ENCODE measurements at places on chromosomes 1 and 21.
A peak's percentile ranks its signal among the peaks of the same experiment; 100 is the strongest.

- no peak for DNase-seq
Observed at GRCh38 chr1:32998064-32998463, 33.5 kb upstream of the RNF19B start.

GRCh38 chr21:34196996-34197395 is 123.6 kb downstream of the MRPS6 start:
- DNase-seq = no peak

GRCh38 chr1:15410223-15410883 is 665 bp downstream of the EFHD2 start:
- DNase-seq = no peak

GRCh38 chr1:21139601-21140000 is 37.1 kb downstream of the EIF4G3 start:
- DNase-seq = no peak

DNA sequence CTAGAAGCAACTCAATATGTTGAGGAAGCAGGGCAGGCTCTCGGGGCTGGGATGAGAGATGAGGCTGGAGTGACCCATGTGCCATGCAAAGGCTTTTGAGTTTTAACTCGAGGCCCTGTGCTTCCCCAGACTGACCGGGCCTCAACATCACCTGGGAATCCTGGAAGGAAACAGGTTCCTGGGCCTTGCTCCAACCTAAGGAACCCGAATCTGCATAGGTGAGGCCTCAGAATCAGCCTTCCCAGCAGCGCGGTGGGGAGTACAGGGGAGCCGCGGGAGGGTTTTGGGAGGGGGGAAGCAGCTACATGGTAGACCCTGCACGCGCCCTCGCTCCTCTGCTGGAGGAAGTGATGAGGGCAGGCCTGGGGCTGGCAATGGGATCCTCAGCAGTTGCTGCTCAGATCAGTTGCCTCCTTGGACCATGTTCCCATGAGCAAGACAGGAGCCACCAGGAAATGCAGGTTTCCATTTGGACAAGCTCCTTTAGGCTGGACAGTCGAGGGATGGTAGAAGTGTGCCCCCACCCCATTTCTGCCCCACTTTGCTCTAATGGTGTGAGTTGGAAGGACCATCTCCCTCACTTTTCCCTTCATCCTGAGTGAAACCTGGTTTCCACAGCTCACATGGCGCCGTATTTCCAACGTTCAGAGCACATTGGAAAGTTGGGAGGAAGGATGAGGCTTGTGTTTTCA is 4.5 kb upstream of the KIAA1614 start:
- DNase-seq = no peak

GRCh38 chr1:181369416-181369815 is 113.9 kb upstream of the CACNA1E start:
- DNase-seq = no peak

DNA sequence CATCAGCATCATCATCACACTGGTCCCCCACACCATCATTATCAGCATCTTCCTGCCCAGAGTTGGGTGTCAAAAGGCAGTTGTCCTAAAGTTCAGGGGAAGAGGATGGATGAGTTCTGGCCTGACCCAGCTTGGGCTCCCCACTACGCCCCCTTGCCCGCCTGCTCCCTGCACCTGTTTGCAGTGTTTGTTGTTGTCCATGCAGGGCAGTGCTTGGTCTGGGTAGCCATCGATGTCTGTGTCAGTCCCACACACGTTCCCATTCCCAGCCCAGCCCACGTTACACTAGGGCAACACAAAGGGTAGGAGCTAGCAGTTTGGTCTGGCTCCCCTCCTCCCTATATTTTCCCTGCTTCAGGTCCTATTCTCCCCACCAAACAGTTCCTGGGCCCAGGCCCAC is 6.8 kb downstream of the THBS3 start:
- no peak for DNase-seq

DNA sequence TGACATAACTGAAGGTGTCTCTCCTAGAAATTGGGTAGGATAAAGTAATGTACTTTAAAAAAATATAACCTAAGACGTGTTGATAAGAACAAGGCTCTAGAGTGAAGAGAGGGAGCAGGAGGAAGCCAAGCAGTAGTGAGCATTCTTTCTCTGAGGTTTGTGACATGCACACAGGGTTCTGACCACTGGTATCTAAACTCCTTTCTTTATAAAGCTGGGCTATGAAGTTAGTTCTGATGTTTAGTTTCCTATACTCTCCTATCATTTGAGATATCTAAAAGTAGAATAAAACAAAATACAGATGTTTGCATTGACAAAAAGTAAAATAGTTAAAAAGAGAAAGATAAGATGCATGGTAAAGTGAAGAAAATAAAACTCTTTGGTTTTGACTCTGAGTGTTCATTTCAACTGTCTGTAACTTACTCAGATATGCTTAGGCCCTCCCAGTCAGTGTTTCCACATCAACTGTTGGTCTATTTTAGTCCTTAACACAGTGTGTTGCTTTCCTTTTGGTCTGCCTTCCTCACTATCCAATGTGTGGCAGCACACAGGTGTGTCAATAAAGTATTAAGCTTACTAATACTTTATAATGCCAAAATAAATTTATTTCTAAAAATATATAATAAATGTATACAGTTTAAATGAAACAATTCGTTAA is 543.5 kb downstream of the PTPRC start:
- DNase-seq = no peak

GRCh38 chr1:147496571-147497210 is 44.6 kb upstream of the BCL9 start:
- DNase-seq = no peak

- no peak for DNase-seq
Observed at GRCh38 chr1:152982076-152982475, 1.8 kb upstream of the SPRR1A start.

DNA sequence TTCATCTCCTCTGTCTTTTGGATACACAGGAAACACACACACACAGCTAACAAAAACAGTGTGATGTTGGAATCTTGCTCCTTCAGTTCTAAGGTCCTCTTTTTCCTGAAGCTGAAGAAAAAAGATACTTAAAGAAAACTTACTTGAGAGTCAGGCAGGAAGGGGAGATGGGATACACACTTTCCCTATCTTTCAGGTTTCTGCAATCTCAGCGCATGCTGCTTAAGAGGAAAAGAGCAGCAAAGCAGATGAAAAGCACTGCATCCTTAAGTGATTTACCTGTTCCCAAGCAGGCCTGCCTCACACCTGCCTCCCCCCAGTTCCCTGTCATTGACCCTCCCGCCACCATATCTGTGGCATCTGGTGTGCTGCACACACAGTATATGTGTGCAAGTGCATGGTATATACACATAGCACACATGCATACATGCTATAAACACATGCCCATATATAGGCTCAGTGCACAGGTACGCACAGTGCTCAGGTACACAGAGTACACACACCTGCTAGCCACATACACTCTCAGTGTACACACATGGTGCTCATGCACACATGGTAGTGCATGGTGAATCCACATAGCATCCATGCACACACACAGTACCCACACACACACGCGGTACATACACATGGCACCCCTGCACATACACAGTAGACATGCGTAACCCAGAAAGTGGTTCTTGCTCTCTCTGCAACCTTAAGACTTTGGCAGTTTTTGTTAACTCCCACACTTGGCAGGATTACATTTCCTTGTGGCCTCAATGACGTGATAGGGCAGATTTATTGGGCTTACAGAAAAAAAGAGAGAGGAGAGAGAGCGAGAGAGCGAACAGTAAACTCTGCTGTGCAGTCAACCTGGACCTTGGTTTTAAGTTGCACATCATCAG is 166.9 kb downstream of the TOMM20 start:
- DNase-seq = no peak

- no peak for DNase-seq
Observed at GRCh38 chr1:155133799-155134281, 1.8 kb upstream of the SLC50A1 start.

DNA sequence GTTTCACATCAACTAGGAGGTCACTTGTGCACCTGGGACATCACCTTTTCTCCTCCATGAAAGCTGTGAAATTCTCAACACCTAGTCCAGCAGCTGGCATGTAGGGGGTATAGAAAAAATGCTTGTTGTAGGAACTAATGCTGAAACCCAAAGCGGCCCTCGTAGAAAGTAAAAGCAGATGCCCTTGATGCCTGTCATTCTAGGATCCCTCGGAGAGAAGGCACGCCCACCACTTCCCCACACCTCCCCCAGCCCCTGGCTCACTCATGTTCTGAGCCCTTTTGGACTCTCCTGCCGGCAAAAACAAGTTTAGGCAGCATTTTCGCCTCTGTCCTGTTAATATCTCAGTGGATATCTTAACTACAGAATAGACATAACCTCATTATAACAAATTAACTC is 36.5 kb downstream of the RIPK4 start:
- no peak for DNase-seq

DNA sequence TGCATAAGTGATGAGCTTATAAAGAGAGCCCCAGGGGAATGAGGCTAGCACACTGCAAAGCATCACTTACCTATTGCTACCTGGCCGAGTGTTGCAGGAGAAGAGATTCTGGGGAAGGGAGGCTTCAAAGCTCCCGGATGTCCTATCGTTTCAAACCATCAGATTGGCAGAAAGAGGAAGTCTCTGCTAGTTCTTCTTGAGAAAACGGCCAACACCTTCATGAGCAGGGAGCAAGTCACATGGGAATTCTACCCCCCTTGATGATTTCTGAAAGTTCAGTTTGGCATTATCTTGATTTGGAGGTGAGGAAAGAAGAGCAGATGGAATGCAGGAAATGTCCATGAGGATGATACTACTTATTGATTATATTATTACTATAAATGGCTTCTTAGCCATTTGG is 16.2 kb downstream of the SYF2 start:
- no peak for DNase-seq

DNA sequence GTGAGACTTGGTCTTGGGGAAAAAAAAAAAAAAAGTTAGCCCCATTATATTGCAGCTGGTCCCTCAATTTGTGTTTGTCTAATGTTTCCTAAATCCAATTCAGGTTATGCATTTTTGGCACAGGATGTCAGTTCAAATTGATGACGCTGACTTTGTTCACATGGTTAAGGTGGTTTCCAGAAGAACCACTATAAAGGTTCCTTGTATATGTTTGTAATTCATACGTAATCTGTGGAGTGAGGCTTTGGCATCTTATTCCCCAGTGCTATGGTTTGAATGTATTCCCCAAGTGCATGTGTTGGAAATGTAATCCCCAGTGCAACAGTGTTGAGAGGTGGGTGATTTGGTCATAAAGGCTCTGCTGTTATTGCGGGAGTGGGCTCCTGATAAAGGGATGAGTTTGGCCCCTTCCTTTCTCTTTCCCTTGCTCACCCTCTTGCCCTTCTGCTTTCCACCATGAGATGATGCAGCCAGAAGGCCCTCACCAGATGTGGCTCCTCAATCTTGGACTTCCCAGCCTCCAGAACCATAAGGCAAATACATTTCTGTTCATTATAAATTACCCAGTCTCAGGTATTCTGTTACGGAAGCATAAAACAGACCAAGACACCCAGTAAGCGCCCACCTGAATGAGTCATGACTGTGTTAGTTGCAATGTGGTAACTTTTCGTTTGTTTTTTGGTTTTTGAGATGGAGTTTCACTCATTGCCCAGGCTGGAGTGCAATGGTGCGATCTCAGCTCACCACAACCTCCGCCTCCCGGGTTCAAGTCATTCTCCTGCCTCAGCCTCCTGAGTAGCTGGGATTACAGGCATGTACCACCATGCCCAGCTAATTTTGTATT is 19.5 kb upstream of the HLCS start:
- DNase-seq = no peak

- no peak for DNase-seq
Observed at GRCh38 chr1:223535319-223535718, 130.2 kb downstream of the CAPN8 start.

DNA sequence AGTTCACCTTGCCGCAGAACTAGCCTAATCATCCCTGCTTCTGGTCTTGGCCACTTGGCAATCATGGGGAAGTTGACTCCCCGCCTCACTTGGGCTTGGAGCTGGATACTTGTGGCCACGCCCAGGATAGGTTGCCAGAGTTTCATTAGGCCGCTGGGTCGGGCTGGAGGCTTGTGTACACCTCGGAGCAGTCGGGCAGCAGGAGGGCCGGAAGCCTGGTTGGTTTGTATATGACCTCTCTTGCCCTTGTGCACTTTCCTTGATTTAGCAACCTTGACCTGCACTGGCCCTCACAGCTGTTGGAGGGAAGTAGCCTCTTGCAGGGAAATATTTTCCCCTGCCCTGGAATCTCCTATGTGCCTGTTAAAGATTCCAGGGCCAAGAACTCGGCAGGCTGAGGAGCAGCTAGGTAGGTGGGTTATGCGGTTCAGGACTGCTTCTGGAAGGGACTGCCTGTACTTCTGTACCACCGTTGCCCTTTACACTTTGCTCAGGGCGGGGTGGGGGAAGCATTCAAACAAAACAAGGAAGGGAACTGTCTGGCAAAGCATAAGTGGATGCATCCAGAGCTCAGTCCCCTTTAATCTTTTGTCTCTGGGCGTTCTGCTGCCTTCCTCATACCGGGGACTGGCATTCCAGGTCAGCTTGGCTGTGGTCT is 83.5 kb downstream of the UCK2 start:
- DNase-seq = no peak

GRCh38 chr1:160097911-160098851 is at the start of gene IGSF8:
TSS of gene IGSF8 (minus strand) at chr1:160098619. CDS start at chr1:160098472, 147 bp downstream.
- DNase-seq = peak; percentile 92

All from mesothelial cell of epicardium (in vitro differentiated cells).